ENCODE measurements at places on chromosomes 5 and 9.

DNA sequence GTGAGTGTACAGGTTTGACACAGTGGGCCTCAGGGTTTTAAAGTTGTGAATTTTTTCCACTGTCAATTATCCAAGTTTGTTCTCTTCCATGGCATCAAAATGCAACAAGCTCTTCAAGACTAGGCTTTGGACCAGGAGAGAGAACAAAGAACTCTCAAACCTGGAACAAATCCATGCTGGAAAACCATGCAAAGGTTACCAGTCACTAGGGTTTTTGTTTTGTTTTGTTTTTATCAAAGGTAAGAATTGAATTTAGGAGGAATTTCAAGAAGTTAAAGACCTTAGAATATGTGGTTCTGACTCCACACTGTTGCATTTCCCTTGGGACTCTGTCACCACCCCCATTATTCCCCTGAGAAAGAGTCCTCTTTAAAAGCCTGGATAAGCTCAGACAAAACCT, 191.1 kb upstream of the PIK3R1 start:
- no peak for DNase-seq

GRCh38 chr5:148687427-148687826, 33.1 kb upstream of the HTR4 start:
- DNase-seq: peak; percentile 16

- no peak for DNase-seq
These were observed 21.7 kb downstream of the CLPTM1L start for GRCh38 chr5:1322955-1323802.

GRCh38 chr5:58046371-58046770, 413.5 kb downstream of the PLK2 start:
- DNase-seq: no peak

DNA sequence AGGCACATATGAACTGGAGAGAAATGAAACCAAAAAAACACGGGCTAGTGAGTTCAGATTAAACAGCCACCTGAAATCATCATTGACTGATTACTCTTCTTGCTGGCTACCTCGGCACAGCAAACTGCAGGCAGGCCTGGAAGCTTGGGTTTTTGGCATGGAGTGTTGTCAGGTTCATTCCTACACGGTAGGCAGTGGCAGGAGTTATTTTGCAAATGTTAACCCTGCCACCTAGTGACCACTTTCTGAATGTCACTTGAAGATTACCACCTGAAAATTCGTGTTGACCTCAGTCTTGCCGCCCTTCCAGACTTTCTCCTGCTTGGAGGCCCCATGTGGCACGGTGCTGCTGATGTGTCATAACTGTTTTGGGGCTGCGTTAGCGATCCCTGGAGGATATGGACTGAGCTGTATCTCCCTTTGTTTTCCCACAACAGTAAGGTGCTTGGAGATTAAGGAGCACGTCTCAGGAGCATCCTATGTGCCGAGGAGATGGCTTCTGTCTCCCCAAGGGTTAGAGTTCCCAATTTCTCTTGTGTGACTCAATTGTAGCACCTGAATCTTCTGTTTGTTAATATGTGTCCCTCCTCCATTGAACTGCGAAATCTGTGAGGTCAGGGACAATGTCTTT, 12.7 kb upstream of the CD180 start:
- DNase-seq: no peak

- DNase-seq: no peak
These were observed 798 bp downstream of the REEP5 start for GRCh38 chr5:112921026-112921832.

- DNase-seq: peak; percentile 45
These were observed 325.1 kb upstream of the PRR16 start for GRCh38 chr5:120139039-120139438.

DNA sequence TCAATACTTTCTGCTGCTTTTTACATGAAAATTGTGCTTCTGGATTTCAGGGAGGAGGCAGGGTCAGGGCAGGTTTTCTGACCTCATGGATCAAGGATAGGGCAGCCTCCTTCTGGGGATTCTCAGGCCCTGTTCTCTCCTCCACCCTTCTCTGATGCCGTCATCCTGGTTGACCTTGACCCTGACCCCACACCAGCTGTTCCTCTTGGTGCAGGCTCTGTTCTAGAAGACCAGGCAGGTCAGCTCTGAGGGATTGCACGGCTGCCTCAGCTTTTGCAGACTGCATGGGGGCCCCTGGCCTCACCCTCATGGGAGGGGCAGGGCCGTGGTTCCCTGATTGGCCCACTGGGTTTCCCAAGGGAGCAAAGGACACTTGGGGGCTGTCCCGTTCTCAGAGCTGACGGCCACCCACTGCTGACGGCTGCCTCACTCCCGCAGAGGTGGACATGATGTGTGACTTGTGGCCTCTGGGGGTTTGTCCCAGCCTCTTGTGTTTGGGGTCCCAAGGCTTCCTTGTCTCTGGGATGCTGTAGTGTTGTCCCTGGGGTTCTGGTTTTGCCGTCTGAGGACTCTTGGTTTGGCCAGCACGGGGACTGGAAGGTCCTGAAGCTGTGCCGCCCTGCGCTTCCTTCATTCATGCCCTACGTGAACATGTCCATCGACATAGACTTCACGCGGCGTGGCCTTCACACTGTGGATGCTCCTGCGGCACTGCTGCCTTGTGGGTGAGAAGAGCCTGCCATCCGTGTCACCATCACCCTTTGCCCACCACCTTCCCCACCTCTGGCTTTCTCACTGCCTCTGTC, 34.5 kb downstream of the CEP72 start:
- no peak for DNase-seq

GRCh38 chr5:168590666-168591065, 11.5 kb upstream of the PANK3 start:
- DNase-seq: no peak

- DNase-seq: no peak
These were observed 226.7 kb downstream of the PRR16 start for GRCh38 chr5:120690621-120691407.

DNA sequence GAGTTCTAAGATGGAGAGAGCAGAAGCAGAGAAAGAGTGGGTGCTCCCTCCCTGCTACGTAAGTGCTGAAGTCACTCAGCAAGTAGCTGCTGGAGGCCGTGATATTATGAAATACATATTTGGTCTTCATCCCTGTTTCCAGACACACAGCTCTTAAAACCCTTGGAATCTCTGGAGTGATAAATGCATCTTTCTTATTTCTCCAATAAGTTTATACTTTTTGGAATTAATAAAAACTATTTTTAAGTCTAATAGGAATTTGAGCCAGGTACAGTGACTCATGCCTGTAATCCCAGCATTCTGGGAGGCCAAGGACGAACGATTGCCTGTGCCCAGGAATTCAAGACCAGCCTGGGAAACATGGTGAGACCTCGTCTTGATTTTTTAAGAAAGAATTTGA, 60.6 kb downstream of the AUH start:
- no peak for DNase-seq

DNA sequence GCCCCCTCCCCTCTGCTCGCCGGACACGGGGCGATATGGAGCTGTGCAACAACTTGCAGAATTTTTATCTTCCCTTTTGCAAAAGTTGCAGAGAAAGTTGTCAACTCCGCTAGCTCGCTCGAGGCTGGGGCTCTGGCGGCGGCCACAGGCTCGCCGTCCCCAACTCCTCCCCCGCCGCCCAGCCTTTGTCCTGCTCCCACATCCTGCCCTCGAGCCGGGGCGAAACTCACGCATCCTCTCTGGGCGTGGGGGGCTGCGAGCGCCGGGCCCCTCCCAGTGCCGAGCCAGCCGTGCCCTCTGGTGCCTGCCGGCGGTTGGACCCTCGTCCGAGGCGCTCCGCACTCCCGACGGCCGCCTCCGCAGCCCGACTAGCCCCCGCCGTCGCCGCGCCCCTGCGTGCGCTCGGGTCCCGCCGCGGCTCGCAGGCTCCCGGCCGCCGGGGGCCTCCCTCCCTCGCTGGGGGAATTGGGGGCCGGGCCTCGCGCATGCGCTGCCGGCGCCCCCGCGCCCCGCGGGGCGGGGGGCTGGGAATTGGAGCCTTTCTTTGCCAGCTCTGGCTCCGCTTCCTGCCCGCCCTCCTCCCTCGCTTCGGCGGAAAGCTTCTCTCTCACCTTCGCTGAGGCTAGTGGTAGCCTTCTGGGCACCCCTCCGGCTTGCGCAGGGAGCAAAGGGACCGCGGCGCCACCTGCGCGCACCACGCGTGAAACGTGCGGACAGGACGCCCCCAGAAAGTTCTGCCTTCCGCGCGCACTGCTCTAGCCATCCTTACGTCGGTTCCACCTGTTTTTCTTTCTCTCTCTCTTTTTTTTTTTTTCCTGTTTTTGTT, at the start of gene CCNJL:
TSS of gene CCNJL (minus strand) at position 431 of the 826 bp plus-strand sequence. CDS start 641 bp downstream, outside the sequence.
- no peak for DNase-seq

GRCh38 chr9:134626069-134626423, 15.6 kb upstream of the COL5A1 start:
- DNase-seq: no peak

GRCh38 chr9:28779243-28779642, 1206.0 kb upstream of the C9orf72 start:
- DNase-seq: no peak

DNA sequence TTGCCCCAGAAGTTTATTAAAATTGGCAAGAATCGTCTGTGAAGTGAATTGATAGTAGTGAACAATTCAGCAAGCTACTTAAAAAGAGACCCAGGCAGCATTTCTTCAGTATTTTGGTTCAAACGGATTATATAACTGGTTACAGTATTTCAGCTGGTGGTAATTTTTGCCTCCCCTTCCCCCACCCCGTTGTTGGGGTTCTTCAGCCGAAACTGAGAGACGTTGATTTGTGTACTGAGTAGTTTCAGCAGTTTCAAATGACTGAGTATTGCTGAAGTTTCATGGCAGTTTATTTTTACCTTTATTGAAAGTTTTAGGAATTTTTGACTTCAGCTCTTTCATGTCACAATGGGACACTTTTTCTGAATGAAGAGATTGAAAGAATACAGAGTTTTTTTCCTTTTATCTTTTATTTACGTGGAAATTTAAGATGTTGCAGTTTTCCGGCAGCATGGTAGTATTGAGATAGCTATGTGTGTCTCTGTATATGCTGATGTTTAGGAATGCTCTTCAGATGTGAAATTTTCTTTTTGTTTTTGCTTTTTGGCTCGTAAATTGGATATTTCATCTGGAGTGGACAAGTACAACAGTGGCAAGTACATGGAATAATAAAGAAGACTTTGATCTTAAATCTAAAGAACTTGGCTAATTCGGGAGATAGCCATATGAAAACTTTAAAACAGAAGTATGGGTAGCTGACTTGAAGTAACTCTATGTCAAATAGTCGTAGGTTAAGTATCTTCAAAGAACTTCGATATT, 1.9 kb downstream of the GPBP1 start:
- DNase-seq: no peak

DNA sequence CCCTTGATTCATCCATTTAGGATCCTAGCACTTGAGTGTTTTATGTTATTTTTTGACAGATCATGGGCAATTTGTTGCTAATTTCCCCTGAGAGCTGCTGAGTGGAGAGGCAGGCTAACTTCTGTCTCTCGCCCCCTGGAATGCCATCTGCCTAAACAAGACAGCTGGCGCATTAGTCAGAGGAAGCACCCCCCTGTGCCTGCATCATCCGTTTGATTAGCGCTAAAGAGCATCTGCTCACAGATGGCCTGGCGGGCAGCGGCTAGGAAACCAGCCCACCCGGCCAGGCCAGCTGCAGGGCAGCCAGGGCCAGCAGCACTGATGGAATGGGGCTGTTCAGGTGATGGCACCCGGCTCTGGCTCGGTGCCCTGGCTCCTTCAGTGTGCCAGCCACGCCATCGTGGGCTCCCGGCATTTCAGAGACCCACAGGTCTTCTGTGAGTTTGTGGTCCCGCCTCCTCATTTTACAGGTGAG, 22.9 kb upstream of the ASS1 start:
- no peak for DNase-seq

GRCh38 chr9:706606-707459, 134.7 kb upstream of the DMRT1 start:
- DNase-seq: peak; percentile 28

- DNase-seq: no peak
These were observed 67.8 kb upstream of the IFNE start for GRCh38 chr9:21549890-21550289.

GRCh38 chr5:140244525-140245025, 58.3 kb downstream of the PFDN1 start:
- DNase-seq: peak; percentile 14

- DNase-seq: no peak
These were observed 555.0 kb downstream of the RAB3C start for GRCh38 chr5:59137846-59138245.

- DNase-seq: no peak
These were observed 137.4 kb downstream of the SCAMP1 start for GRCh38 chr5:78497573-78498533.

- DNase-seq: no peak
These were observed 163.1 kb downstream of the DTWD2 start for GRCh38 chr5:118825226-118825625.

- DNase-seq: no peak
These were observed 13.3 kb downstream of the ODF2 start for GRCh38 chr9:128469070-128469469.

DNA sequence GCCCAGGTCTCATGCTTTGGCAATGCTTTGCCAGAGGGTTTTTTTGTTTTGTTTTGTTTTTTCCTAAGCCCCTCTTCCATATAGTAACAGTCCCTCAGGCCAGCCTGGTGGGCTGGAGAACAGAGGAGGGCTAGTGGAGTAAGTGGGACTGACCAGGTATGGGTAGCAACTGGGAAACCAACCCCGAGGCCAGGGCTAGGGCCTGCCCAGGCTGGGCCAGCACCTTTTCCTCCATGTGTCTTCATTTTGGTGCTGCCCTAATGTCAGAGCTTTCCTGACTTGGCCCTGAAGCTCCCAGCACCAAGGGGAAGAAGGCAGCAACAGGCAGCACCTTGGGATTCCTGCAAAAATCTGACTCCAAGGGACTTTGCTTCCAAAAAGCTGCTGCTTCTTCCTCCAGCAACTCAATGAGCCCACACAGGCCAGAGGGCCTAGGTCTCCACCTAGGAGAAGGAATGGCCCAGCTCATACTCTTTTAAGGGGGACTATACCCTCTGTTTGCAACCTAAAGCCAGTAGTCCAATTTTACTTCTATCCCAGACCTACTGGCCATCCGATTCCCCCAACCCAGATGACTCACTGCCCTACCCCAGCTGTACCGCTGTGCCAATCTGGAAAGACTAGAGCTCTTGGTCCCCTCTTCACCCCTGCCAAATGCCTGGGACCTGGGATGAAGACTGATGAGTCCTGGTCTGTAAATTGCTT, 105.1 kb downstream of the PSD2 start:
- no peak for DNase-seq

GRCh38 chr5:13865312-13865711, 79.2 kb downstream of the DNAH5 start:
- no peak for DNase-seq

DNA sequence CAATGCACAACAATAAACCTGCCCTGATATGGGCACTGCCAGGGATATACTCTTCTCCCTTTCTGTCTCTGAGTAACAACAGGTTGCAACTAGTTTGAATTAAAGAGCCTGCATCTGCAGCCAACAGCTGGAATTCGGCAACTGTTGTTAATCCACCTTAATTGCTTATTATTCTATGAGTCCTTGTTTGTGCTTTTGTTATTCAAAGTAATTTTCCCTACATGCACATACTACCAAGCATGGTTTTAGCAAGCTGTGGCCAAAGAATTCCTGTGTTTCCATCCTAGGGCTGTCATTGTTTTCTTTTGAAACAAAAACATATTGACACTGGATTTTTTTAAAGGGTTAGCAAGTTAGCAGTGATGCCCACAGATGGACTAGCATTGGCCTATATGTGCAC, 171.5 kb downstream of the EFNA5 start:
- no peak for DNase-seq

- DNase-seq: no peak
These were observed 65.7 kb downstream of the EFNA5 start for GRCh38 chr5:107604990-107605389.

- no peak for DNase-seq
These were observed 2.1 kb upstream of the SH3RF2 start for GRCh38 chr5:145934276-145934675.

Data from GF-D8 (cell line).